Esophagus squamous epithelium (tissue), 5 donors: ENCODE measurements at places on chromosomes 16 and 17.

GRCh38 chr17:73595479-73595878, 48.8 kb downstream of the SDK2 start:
- DNase-seq, result no peak

GRCh38 chr16:73845238-73846006, 451.2 kb upstream of the PSMD7 start:
- no peak for DNase-seq

DNA sequence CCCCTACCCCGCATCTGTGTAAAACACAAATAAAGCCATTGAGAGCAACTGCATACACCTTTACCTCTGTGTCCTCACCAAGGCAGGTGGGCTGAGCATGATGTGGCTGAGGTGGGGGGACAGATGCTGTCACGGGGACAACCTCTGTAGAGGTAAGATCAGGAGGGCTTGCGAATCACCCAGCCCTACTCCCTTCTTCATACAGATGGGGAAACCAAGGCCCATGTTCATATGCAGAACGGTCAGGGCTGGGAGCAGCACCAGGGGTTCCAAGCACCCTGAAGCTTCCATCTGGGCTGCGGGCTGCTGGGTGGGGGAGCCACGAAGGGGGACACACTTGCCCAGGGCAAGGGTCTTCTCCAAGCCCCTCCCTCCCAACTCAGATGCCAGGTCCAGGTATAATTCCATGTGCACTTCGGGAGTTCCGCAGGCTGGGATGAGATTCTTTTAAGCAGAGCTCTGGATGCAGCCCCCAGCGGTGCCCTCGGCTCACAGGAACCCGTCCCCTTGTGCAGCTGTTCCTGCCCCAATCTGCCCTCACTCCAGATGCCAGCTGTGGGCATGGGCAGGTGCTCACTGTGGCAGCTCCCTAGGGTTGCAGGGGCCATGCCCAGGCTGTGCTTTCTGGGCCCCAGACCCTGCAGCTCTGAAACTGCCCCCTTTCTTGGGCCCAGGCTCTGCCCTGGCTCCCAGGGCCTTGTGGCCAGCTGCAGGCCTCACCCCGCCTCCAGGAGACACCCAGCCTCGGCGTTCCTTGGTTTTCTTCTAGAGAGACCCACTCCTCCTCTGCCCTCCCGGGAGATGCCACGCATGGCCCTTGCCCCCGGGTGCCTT, 9.6 kb downstream of the CTRB1 start:
- DNase-seq, result no peak

GRCh38 chr16:4261557-4262172, 11.2 kb downstream of the TFAP4 start:
- DNase-seq, result no peak

GRCh38 chr16:12896562-12896961, 4.8 kb upstream of the SHISA9 start:
- DNase-seq, result no peak

GRCh38 chr16:72380283-72380682, 208.3 kb upstream of the PMFBP1 start:
- DNase-seq, result no peak

GRCh38 chr16:67310561-67310960, 16.0 kb downstream of the KCTD19 start:
- DNase-seq, result no peak

- DNase-seq, result no peak
Measured at GRCh38 chr17:56528696-56529095, 64.8 kb upstream of the NOG start.

DNA sequence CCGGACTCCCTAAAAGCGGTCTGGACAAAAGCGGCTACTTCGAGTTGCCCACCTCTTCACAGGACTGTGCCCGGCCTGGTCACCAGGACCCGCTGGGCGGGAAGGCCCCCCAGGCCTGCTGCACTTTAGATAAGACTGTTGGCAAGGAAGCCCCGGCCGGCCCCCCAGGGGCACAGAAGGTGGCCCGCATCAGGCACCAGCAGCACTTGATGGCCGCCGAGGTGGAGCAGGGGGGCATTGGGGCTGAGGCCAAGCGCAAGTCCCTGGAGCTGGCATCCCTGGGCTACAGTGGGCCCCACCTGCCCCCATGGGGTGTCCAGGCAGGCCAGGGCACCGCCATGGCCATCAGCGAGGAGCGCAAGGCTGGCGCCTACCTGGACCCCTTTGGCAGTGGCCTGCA, 47.5 kb downstream of the BAHCC1 start:
- no peak for DNase-seq

DNA sequence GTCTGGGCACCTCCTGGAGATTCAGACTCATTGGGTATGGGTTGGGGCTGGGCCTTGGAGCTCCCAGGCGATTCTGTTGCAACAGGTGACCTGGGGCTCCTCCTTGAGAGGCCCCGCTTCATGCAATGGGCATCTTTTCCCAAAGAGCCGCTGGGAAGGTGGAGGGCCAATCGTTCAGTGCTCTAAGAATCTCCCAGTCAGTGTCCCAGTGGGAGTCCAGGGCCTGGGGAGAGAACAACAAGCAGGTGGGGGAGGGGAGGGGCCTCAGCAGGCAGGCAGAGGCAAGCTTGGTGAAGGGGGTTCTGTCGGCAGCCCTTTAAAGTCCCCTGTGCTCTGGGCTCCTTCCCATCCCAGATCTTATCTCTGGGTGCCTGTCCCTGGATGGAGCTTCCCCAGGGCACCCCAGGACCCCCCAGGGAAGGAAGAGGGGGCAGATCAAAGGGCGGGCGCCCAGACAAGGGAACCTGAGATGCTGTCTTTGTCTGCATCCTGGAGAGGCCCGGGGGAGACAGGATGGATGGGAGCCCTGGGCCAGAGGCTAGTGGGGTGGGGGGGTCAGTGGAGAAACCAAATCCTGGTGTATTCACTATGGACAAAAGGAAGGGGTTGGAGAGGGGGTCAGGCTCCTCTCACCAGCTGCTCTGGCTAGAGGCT, 30.5 kb upstream of the NXPH3 start:
- no peak for DNase-seq

- no peak for DNase-seq
Measured at GRCh38 chr17:40020146-40020545, 4.9 kb downstream of the CSF3 start.

GRCh38 chr17:78272914-78273258, 41.5 kb downstream of the TMEM235 start:
- no peak for DNase-seq

GRCh38 chr16:89256651-89257254, 39.2 kb downstream of the ZNF778 start:
- no peak for DNase-seq

GRCh38 chr16:67372664-67373063, 20.6 kb downstream of the TPPP3 start:
- DNase-seq, result no peak

- no peak for DNase-seq
Measured at GRCh38 chr17:43171586-43172487, 823 bp downstream of the NBR1 start.

DNA sequence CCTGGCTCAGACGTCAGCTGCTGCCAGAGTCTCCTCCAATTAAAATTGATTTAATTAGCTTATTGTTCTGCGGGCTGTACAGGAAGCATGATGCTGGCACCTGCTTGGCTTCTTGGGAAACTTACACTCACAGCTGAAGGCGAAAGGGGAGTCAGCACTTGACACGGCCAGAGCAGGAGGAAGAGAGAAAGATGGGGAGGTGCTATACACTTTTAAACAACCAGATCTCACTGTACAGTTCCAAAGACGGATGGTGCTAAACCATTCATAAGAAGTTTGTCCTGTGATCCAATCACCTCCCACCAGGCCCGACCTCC, 1.4 kb upstream of the PRDM7 start:
- no peak for DNase-seq

- DNase-seq, result no peak
Measured at GRCh38 chr16:29744541-29745101, 1.2 kb downstream of the C16orf54 start.

DNA sequence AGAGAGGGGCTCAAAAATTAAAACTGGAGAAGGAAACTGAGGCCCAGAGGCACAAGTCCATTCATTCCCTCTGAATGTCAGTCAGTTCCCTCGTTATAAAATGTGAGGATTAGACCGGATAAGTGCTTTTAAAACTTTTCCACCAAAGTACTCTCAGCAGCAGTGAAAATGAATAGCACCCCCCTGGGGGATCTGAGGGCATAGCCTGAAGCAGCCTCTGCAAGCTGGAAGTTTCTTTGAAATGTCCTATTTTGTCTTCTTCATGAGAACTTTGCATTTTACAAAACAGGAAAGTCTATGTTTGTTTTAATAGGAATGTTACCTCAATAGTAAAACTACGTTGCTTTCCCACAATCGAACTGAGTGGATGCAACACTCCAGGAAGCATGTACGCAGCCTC, 273.0 kb downstream of the CEP112 start:
- DNase-seq, result no peak

GRCh38 chr17:59786536-59787319, 79.3 kb downstream of the VMP1 start:
- DNase-seq, result peak; percentile 39
